ENCODE measurements at places on chromosomes 11 and 22. TPM values are rescaled to one million over a fixed set of nuclear protein-coding genes. Genes with fewer than 3 reads are reported as not detected.

ARHGEF17 gene
- 82.6 TPM for total RNA-seq

PDGFB gene
- 21.2 TPM for total RNA-seq

MMP12 gene
- not detected for total RNA-seq

RDX gene
- total RNA-seq: 118 TPM

PYGM gene
- 42.5 TPM for total RNA-seq

LRRC55 gene
- 0.13 TPM for total RNA-seq

MB gene
- 7,641 TPM for total RNA-seq

C11orf21 gene
- 23.2 TPM for total RNA-seq

OR8A1 gene
- total RNA-seq: not detected

PIWIL4 gene
- total RNA-seq: 1.8 TPM

MUC5B gene
- total RNA-seq: not detected

Measured in cardiac septum (tissue), 1 donor.